Activated CD8-positive, alpha-beta T cell treated with anti-CD3 and anti-CD28 coated beads, Interleukin-2, amount 10 ng/mL, durations not matched to agents 7 days and 5 days (primary cell): ENCODE measurements at places on chromosomes 7 and 10. TPM values are rescaled to one million over a fixed set of nuclear protein-coding genes. Genes with fewer than 3 reads are reported as not detected.

DNA sequence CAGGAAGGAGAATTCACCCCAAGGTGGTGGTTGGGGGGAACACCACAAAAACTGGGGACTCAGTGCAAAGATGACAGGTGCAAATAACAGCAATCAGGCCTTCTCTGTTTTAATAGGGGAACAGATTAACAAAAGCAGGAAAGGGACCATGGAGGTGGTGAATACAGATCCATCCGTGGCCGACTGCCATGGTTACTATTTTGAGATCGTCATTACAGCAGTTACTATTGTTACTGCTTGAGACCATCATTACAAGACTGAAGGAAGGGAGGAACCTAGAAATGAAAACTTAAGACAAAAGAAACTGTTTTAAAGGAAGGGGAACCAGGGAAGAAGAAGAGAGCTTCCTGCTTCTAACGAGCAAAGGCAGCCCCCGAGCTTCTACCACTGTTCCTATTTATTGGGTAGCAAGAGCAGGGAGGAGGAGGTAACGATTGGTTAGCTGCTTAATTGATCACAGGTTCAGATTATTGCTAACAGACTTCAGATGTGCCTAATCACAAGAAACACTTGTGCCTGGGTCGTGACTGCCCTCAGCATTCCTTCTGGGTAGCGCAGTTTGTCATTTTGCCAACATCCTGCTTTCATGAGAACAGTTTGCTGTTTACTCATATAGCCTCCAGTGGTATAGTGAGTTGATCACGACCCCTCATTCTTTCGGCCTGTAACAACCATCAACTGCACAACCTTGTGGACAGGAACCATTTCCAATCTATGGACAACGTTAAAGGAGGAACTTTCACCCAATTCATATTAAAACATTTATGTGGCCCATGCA is 216.3 kb downstream of the CHCHD3 start:
- no peak overlapping the region for H3K27ac ChIP-seq
- no peak overlapping the region for H3K4me3 ChIP-seq
- no peak for DNase-seq
- H3K36me3 ChIP-seq, result peaks cover 11% of the 10 kb centered on the region
- H3K27me3 ChIP-seq, result no peaks in the 10 kb centered on the region
- peaks cover 13% of the 10 kb centered on the region for H3K4me1 ChIP-seq

The SNX8 gene
- 35.8 TPM for total RNA-seq

The CYP3A4 gene
- not detected for total RNA-seq

The ZNF503 gene
- total RNA-seq, result not detected
